CD4-positive, alpha-beta T cell treated with Interleukin-15 for 4 hours (primary cell): ENCODE measurements at places on chromosomes 7 and 10.
A peak's percentile ranks its signal among the peaks of the same experiment; 100 is the strongest.

DNA sequence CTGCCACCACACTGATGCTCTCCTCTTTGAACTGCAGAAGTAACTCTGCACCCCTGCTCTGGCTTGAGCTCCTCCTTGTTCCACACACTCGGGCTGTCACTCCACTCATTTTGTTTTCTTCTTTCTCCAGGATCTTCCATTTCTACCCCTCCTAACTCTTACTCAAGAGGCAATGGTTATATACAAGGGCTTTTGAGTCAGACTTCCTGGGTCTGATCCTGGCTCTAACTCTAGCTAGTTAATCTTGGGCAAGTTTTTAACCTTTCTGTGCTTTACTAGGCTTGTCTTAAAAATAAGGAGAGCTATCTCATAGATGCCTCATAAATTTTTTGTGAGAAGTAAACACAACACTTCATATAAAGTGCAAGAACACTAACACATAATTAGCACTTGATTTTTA lies 45.3 kb upstream of the GNAI1 start:
- no peak for DNase-seq

DNA sequence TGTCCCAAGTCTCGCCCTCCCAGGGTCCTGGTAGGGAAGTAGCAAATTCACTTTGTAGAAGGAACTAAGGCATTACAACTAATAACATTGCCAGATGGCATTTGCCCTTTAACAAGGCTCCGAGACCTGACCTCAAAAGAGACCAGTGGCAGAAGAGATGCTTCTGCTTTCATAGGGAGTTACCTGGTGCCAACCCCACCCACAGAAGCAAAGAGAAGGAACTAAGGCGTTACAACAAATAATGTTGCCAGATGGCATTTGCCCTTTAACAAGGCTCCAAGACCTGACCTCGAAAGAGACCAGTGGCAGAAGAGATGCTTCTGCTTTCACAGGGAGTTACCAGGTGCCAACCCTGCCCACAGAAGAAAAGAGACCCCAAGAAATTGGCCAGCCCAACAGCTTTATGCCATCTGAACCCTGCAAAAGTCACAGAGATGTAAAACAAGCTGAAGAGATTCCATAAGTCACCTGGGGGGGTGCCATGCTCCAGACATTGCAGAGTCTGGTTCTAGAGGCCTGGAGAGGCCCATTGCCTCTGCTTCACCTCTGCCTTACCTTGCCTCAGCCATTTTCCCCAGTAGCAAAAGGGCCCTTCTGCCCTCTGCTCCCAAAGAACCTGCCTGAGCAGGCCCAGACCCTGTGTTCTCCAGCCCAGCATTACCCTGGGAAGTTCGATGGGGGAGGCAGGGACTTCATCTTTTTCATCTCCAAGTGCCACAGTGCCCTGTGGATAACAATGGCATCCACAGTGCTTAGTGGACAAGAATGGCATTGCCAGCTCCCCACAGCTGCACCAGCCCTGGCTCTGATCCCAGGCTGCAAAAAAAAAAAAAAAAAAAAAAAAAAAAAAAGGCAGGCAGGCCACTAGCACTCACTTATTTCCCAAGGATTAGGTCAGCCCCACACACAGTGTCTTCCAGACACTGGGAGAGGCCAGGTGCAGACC lies 179.5 kb upstream of the PLXNA4 start:
- DNase-seq, result no peak

DNA sequence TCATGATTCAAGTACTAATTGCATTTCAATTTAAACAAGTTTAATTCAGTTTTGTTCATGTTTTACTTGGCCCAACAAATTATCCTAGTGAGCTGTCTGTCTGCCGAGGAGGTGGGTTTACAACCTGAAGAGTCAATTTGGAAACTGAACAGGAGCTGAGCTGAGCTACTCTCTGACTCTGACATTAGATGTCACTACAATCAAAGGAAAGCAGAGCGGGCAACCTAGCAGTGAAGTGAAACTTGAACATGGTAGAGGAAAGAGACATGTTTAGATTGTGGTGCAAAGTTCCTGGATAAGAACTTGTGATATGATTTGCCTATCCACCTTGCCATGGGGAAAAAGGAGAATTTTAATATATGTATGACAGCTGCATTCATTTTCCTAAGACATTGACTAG lies 9.6 kb upstream of the AGR3 start:
- peak; percentile 33 for DNase-seq

GRCh38 chr10:79438021-79438698 lies 7.3 kb downstream of the ZCCHC24 start:
- DNase-seq, result no peak

DNA sequence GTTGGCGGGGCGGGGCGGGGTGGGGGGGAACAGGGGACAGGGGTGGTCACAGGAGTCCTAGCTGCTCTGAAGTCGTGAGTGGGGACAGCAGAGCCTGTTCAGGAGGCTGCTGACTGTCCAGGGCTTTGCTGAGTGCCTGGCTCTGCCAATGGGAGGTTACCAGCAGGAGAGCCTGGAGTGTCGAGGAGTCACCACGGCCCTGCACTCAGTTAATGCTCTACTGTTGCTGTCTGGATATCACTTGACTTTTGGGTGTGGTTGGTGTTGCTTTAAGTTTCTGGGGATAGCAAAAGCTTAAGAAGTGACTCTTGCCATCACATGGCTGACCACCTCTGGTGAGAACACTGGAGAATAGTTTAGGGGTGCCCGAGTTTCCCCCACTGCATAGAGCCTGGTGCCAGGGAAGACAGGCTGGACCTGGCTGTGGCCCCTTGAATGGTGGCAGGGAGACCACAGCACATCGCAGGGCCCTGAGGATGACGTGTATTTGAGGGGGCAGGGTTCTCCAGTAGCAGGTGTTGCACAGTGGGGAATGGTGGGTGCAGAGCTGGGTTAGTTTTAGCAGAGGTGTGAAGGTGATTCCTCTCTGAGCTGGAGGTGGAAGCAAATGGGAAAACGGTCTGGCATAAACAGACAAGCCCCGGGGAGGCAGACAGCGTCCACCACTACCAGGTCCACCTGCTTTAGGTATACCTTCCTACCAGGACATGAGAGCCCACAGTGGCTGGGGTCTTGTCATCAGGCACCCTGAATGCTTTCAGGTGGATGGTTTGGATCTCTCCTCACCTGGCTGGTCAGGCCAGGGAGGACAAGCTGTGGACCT lies 54.2 kb upstream of the CAMK2B start:
- DNase-seq, result no peak
